ENCODE measurements at places on chromosomes 13 and 19.

DNA sequence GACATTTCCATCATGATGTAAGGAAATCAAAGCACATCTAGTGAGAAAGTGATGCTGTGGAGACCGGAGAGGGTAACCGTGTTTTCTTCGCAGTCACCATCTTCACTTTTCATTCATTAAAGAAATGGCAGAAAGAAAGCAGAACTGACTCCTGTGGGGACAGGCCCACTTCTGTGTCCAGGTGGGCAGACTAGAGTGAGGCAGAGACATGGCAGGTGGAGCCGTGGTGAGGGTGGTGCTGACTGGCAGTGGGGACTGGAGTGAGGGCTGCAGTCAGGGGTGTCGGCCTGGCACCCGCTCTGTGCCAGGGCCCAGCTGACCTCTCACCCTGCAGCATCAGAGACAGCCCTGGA is 71.4 kb upstream of the MCF2L start:
- no peak for DNase-seq

GRCh38 chr19:55146705-55147273 is 2.2 kb downstream of the TNNT1 start:
- no peak for DNase-seq

GRCh38 chr19:4064149-4064495 is 2.6 kb downstream of the ZBTB7A start:
- DNase-seq: no peak

DNA sequence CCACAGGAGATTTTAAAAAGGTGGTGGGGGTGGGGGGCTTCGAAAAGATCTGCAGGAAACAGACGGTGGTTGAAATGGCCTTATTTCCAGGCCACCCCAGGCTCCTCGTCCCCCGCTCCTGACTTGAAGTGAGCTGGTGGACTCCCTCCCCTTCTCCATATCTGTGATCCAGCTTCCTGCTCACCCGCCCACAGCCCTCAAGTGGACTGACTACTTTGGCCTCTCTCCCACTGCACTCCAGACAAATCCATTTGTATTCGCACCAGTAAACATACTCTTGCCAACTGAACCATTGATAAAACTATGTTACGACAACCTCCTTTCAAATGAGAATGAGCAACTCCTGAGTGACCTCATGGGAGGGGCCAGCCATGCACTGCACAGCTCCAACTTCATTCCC is 259.5 kb downstream of the COL4A1 start:
- no peak for DNase-seq

GRCh38 chr13:111536075-111536642 is 215.7 kb downstream of the TEX29 start:
- no peak for DNase-seq

GRCh38 chr13:98180092-98180491 is 3.0 kb upstream of the RNF113B start:
- DNase-seq: no peak

DNA sequence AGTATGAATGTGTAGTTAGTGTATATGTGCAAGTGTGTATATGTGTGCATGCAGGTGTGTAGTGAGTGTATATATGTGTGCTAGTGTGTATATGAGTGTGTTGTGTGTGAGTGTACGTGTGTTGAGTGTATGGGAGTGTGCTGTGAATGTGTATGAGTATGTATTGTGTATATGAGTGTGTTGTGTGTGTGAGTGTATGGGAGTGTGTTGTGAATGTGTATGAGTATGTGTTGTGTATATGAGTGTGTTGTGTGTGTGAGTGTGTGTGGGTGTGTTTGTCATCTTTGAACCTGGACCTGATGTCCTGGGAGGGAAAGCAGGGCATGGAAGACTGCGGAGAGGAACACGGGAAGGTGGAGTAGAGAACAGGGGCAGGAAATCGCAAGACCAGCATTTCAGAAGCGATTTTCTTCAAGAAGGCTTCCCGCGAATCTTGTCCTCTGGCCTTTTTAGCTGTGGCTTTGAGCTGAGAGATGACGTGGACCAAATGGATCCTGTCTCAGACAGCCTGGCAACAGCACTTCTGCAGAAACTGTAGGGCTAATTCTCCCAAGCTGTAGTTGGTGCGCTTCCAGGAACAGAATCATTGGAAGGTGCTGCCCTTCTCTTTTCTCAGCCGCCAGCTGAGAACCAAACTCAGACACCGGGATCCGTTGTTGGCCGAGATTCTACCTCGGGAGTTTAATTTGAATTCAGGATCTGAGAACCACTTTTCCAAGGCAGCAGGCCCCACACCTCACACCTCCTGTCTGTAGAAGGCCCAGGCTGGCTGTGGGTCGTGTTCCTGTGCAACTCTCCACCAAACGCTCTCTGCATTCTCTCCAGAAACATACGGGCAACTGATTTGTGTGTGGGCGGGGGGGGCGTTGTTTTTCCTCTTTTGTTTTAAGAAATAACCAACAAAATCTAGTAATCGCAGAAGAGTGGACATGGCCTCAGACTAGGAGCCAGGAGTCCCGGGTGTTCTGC is 94.7 kb upstream of the RAP2A start:
- no peak for DNase-seq

DNA sequence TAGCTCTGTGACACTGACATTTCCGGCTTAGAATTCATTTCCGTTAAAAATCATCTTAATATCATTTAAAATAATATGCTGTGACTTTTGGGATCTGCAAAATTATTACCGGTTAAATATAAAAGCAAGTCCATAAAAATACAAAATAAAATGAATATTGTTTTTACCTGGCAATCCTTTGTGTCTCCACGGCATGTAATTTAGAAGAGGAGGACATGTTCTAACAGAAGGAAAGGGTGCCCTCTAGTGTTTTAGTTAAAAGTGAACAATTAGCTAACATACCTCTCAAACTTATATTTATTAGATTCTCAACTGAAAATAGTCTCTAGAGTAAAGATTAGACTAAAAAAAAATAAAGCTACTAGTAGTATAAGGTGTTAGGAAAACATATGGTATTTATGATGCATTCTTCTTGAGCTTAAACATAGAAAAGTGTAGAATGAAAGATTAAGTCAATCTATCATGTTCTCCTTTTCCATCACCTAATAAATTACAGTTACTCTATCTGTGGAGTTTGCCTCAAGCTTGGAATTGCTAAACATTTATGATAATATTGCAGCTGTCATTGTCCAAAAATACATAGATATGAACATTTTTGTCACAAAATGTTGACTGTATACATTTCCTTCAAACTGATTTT is 676.7 kb upstream of the SPRY2 start:
- no peak for DNase-seq

GRCh38 chr19:49921871-49922795 is 6.9 kb upstream of the ATF5 start:
- DNase-seq: no peak

GRCh38 chr19:40413291-40413845 is at the start of gene PRX:
Gene PRX (minus strand): TSS chr19:40413378. CDS start chr19:40407932, 5,446 bp downstream.
- DNase-seq: no peak

DNA sequence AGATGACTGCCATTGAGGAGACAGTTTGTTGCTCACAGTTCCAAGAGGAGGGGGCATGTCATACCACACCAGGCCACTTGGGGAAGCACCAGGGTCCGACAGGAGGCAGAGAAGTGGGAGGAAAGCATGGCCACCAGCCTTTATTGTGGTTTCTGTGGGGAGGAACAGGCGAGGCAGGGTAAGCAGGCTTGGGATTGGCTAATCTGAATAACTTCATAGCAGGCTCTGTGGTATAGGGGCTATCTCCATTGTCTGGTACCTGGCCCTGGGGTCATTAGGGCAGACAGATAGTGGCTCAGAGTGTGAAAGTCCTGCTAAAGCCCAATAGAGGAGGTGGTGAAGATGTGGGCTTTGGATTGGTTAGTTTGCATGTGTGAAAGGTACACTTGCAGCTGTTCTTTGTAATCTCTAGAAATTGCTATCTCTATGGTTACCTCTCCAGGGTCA is 35.5 kb downstream of the CBY2 start:
- DNase-seq: no peak

GRCh38 chr19:56015756-56016155 is 29.2 kb downstream of the NLRP5 start:
- no peak for DNase-seq

- no peak for DNase-seq
Observed at GRCh38 chr13:33561627-33562026, 256.3 kb upstream of the RFC3 start.

DNA sequence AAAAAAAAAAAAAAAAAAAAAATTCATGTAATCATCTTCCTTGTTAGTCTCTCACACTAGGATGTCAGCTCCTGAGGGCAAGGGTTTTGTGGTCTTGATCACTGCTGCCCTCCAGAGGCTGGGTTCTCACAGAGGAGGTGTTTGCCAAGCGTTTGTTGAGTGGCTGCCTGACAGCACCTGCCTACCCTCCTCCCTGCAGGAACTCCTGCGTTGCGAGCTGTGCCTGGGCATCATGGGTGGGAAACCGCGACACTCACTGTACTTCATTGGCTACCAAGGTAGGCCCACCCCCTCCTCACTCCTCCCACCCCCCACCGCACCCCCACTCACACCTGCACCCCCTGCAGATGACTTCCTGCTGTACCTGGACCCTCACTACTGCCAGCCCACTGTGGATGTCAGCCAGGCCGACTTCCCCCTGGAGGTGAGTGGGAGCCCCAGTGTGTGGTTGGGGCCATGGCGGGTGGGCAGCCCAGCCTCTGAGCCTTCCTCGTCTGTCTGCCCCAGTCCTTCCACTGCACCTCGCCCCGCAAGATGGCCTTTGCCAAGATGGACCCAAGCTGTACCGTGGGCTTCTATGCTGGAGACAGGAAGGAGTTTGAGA is 8.1 kb downstream of the ATG4D start:
- DNase-seq: no peak

Data from stimulated activated CD4-positive, alpha-beta T cell treated with anti-CD3 and anti-CD28 coated beads, Interleukin-1b, Interleukin-23, amount 100 ng/mL, for 1 hour (primary cell).